ENCODE measurements at places on chromosomes 2 and 18. TPM values are rescaled to one million over a fixed set of nuclear protein-coding genes. Genes with fewer than 3 reads are reported as not detected.

ANKRD29 gene
- 13.8 TPM for total RNA-seq

GPR45 gene
- not detected for total RNA-seq

FBXO15 gene
- 0.48 TPM for total RNA-seq

UGT1A4 gene
- not detected for total RNA-seq

KCNK3 gene
- total RNA-seq = 0.57 TPM

UGT1A10 gene
- total RNA-seq = 0.11 TPM

MCFD2 gene
- total RNA-seq = 118 TPM

PCBP1 gene
- 431 TPM for total RNA-seq

RAD51AP2 gene
- not detected for total RNA-seq

LIMS4 gene
- 0.60 TPM for total RNA-seq

ANKRD30B gene
- not detected for total RNA-seq

PSME4 gene
- 44.3 TPM for total RNA-seq

ASB18 gene
- total RNA-seq = not detected

TUBB8B gene
- not detected for total RNA-seq

GLI2 gene
- total RNA-seq = 16.8 TPM

NR4A2 gene
- 2.0 TPM for total RNA-seq

TDRD15 gene
- total RNA-seq = not detected

LAMA1 gene
- 0.16 TPM for total RNA-seq

VPS54 gene
- total RNA-seq = 11.4 TPM

FSHR gene
- not detected for total RNA-seq

CRACDL gene
- 3.6 TPM for total RNA-seq

VIT gene
- total RNA-seq = not detected

EIF2AK3 gene
- 34.3 TPM for total RNA-seq

KCNG2 gene
- not detected for total RNA-seq

PLEKHH2 gene
- total RNA-seq = 2.1 TPM

LIPT1 gene
- total RNA-seq = 2.9 TPM

LIMS2 gene
- total RNA-seq = 10.2 TPM

PASK gene
- total RNA-seq = 7.4 TPM

RAB6D gene
- not detected for total RNA-seq

PAPOLG gene
- total RNA-seq = 10.6 TPM

TRIM43 gene
- 0.09 TPM for total RNA-seq

GALR1 gene
- not detected for total RNA-seq

SPHKAP gene
- not detected for total RNA-seq

DNER gene
- 11.8 TPM for total RNA-seq

RNF152 gene
- 0.22 TPM for total RNA-seq

PKP4 gene
- total RNA-seq = 24.3 TPM

PSMA8 gene
- total RNA-seq = not detected

SCN9A gene
- 3.7 TPM for total RNA-seq

ELAC1 gene
- 5.8 TPM for total RNA-seq

MALL gene
- total RNA-seq = 148 TPM

NYAP2 gene
- total RNA-seq = not detected

EN1 gene
- 0.99 TPM for total RNA-seq

PTPRN gene
- 1.2 TPM for total RNA-seq

TMEM247 gene
- not detected for total RNA-seq

ABCB11 gene
- 0.01 TPM for total RNA-seq

EFEMP1 gene
- total RNA-seq = 39.6 TPM

SALL3 gene
- not detected for total RNA-seq
